CD4-positive, alpha-beta T cell treated with Interleukin-4 for 4 hours (primary cell): ENCODE measurements at places on chromosomes 3 and 15.

GRCh38 chr15:83626171-83626802 lies 27.6 kb upstream of the ADAMTSL3 start:
- DNase-seq: no peak

DNA sequence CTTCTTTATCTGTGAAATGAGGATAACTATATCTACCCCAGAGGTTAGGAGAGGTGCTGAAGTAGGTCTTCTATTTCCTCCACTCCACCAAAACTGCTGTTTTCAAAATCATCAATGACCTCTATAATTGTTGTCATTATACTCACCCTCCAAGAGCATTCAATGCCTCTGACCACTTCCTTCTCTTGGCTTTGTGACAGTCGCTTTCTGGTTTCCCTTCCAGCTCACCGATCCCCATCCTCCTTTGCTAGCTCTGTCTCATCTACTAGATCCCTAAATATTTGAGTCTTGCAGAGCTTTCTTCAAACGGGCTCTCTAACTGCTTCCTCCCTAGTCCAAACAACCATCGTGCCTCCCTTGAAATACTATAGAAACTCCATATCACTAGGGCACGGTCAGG lies 153.5 kb downstream of the RPLP1 start:
- DNase-seq: no peak

DNA sequence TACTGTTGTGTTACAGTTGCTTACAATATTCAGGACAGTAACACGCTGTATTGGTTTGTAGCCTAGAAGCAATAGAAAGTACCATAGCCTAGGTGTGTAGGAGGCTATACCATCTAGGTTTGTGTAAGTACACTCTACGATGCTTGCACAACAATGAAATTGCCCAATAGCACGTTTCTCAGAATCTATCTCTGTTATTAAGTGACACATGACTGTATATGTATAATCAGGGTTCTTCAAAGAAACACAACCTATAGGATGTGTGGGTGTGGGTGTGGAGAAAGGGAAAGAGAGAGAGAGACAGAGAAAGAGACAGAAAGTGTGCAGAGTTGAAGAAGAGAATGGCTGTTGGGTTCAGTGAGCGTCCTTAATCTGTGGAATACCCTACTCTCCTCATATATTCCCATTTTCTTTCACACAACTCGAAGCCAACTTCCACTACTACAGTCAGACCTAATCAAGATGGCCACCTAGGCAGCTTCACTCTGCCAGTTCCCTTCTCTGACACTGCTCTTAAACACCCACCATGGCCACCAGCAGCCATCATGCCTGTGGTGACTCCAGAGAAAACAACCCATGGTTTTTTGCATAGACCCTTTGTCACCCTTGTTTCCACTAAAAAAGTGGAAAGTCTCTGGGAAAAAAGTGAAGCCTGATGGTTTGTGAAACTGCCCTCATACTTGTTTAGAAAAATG lies 5.8 kb upstream of the PPP4R2 start:
- no peak for DNase-seq

GRCh38 chr15:98138910-98139309 lies 178.4 kb downstream of the ARRDC4 start:
- no peak for DNase-seq

- DNase-seq: no peak
Measured at GRCh38 chr3:141887051-141887450, 10.6 kb downstream of the ATP1B3 start.

DNA sequence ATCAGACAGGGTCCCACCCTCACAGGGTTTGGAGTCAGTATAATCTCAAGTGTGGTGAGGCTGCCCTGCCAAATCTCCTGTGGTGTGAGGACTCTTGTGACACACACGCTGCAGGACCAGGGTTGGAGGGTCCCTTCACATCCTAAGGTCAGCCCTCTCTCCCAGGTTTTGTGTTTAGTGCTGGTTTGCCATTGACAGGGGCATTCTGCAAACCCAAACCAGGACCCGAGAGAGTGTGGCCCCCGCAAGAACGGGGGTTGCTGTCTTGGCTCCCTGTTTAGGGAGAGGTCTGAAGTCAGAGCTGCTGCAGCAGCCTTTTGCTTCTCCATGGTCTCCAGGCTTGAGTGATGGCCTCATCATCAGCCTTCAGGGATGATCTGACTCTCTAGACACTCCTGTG lies 14.7 kb downstream of the FAM107A start:
- DNase-seq: no peak

DNA sequence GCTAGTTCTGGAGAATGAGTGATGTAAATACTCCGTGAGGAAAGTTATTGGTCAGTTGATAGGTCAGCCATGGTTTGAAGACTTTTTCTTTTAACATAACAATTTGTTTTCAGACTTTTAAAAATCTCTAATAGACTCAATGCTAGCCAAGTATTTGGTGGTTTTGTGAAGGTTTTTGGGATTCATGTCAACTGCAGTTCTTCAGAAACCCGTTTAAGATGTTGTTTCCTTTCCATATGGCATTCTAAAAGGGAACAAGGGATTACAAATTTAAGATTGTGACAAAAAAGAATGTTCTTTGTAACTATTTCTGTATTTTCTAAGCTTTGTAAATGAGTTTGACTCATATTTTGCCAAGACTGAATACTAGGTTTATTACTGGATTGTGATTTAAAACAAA lies 281.7 kb upstream of the COL8A1 start:
- DNase-seq: no peak

DNA sequence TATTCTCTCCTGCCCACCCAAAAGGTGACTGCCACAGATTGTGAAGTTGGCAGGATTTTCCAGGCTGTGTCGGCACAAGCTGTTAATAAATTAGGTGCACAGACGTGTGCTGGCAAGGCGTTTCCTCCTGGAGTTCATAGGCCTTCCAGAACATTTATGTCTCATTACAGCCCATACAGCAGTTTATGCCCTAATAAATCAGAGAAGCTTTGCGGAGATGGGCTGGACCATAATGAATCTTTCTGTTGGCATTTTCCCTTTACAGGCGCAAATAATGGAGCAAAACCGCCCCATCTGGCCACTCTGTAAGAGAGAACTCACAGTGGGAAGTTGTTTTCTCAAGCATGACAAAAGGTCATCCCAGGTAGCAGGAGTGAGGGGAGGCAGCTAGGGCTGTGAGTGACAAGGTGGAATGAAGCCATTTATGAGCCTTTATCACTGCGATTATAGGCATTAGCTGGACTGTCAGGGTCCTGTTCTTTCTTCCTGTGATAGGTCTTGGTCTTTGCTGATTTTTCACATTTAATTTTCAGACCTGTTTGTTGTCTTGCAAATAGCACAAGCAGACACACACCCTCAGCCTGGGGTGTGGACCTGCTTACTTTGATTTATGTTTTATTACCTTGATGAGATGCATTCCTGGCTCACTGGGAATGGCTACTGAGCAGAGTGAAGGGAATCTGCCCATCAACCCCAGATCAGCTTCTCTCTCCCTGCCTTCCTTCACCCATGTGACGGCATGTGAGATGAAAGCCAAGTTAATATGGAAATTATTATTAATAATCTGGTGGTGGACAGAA lies 257.5 kb downstream of the LRTM1 start:
- DNase-seq: no peak

DNA sequence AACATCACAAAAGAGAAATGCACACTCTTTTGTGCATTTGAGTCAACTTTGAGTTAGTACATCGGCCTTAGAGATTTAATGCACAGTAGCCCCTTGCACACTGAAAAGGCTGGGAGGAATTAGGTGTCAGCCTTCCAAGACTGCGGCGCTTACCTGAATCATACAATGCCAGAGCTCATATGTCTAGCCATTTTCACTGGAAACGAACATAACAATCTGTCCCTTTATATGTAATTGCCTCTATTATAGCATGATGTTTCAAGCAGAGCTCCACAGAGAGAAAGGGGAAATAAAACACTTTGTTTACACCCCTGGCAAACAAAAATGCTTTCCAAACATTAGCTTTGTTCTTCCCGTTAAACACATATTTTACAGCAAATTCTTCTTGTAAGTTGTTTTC lies 315.7 kb upstream of the SLCO3A1 start:
- DNase-seq: no peak

DNA sequence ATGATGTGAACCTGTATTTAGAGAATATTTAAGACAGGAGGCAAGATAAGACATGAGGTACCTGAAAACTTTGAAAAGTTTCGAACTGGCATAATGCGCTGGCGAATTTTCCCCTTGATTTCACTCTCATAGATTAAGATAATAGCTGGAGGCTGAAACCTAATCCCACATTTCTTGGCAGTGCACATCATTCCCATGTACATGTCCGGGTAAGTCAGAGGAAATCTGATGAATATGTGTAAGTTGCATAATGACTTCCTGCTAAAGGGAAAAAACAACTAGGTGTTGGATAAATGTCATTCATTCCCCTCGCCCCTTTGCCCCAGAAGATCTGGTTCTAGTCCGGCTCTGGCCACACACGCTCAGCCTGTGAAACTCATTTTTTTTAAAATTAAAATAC lies 3.6 kb downstream of the CEP19 start:
- DNase-seq: no peak

DNA sequence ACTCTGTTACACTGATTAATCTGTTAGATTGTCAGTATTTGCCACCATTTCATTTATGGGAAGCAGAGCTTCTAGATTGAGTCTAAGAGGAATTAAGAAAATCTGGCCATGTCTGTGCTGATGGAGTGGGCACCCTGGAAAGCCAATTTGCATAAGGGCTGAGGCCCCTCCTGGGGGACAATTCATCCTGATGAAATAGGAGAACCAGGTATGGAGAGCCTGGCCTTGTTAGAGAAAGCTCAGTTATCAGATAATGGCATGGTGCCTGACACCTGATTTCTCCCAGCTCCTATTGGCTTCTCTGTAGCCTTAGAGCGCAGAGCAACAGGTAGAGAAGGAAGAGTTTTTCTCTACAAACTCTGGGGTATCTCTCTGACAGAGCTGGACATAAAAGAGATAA lies 114.2 kb downstream of the EBLN2 start:
- no peak for DNase-seq

DNA sequence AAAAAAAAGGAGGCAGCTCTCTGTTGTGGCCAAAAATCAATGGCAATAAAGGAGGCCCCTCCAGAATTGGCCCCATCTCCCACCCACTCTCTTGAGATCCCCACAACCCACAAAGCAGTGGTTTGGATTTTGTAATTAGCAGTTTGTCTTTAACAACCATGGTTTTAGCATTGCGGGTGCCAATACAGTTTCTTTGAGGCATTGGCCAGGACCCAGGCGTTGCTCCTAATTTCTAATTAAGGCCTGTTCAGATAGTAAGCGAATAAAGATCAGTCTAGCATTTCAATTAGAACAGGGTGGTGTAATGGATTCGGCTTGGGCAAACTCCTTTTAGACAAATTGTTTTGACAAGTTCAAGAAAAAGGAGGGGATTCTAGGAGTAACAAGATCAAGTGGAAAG lies 23.6 kb upstream of the UACA start:
- DNase-seq: no peak

GRCh38 chr3:141707741-141708203 lies 30.3 kb upstream of the RNF7 start:
- DNase-seq: no peak

- peak; percentile 21 for DNase-seq
Measured at GRCh38 chr3:44510000-44510368, 32.5 kb upstream of the ZNF445 start.

DNA sequence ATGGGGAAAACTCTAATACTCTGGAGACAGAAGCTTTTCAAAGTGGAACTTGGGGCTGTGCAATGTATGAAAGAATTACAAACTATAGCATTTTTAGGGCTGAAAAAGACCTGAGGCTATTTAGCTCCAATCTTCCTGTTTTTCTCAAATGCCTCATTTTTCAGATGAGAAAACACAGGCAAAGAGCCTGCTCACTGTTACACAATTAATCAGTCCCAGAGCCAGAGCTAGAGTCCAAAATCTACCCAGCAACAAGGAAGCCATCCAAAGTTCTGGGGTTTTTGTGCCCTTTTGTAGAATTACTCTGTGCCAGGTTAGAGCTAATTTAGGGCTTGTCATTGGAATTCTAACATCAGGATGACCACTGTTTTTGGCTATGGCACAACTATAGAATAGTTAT lies 45.5 kb downstream of the GPR149 start:
- DNase-seq: no peak

DNA sequence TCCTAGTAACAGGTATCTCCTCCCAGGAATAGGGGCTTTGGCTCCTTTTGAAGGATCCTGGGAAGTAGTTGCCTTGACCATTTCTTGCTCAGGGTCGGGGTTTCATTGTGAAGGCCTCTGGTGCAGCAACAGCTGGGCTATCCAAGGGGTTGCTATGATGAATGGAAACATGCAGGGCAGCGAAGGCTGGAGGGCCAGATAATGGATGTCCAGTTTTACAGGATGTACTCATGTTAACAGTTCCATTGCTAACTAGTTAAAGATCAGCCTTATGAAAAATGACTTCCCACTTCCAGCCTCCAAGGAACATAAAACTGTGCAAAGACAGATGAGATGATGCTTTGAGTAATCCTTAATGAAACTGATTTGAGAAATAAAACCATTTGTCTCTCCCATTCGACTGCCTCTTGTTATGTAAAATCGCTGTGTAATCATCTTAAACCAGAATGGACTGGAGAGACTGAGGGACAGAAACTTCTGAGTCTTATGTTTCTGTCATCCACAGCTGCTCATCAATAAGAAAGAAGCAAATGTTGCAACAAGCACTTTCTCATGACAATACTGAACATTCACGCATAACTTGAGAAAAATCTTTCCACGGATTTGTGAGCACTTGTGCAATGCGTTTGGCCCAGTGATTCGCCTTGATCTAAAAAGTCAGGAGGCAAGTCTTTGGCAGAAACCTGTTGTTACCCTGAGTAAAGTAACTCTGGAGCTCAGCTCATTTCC lies 473.5 kb upstream of the RGMA start:
- DNase-seq: no peak

GRCh38 chr3:56025326-56025725 lies 442.9 kb downstream of the ERC2 start:
- DNase-seq: no peak

DNA sequence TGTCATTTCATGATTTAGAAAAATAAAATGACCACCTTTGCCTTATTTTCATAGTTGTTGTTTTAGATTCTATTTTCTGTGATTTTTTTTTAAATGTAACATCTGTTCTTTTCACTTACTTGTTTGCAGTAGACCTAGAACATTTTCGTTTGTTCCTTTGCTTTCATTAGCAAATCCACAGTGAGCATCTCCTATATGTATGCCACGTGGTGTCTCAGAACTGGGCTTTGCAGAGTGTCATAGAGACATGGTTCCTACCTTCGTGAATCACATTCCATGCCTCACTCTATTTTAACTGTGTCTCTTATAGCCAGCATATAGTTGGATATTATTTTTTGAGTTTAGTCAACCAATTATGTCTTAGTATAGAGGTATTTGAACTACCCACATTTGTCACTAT lies 118.2 kb downstream of the KLF13 start:
- DNase-seq: no peak

DNA sequence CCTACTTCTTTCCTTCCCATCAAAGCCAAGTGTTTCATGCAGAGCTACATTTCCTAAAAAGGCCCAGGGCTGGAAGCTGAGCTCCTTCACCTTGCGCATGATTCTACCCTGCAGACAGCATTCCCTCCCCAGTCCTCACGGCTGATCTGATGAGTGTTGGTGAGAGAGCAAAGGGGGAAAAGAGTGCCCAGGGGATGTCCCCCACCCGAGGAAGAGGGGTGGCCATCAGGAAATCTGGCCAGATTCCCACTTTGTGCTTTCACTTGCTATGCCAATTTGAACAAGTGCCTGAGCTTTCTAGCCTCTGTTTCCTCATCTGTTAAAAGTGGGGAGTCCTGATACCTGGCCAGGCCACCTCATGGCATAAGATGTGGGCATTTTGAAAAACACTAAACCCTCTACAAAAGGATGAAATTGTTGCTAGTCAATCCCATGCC lies 231.0 kb upstream of the TLE3 start:
- no peak for DNase-seq

GRCh38 chr15:73493922-73494321 lies 51.0 kb downstream of the REC114 start:
- DNase-seq: no peak
